CD4-positive, alpha-beta memory T cell (primary cell): ENCODE measurements at places on chromosomes 2 and 18.

DNA sequence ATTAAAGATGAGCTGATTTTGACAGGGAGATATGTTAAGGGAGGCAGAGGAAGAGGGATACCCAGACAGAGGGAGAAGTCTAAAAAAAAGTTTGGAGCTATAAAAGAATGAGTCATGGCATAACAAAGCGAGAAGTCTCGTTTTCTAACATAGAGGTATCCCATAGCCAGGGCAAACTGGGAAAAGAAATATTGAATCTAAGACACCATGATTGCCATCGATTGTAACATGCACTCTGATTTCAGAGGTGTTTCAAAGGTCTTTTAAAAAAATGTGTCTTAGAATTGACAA is 110.7 kb downstream of the MDH1 start:
- DNase-seq = no peak

DNA sequence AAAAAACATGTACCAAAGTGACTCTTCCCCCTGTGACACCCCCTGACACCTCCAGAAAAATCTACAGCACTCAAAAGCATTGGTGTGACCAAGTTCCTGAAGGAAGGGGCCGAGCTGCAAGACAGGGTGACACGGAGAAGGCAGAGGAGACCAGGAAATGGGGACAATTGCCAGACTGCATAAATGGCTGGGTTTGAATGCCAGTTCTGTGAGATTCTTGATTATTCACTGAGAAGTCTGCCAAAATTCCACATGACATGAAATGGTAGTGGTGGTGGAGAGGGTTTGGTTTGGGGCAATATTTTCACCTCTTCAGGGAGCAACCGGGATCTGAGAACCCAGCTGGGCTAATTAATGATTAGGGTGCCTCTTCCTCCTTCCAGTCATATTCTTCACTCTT is 178.5 kb downstream of the ARL4C start:
- no peak for DNase-seq

DNA sequence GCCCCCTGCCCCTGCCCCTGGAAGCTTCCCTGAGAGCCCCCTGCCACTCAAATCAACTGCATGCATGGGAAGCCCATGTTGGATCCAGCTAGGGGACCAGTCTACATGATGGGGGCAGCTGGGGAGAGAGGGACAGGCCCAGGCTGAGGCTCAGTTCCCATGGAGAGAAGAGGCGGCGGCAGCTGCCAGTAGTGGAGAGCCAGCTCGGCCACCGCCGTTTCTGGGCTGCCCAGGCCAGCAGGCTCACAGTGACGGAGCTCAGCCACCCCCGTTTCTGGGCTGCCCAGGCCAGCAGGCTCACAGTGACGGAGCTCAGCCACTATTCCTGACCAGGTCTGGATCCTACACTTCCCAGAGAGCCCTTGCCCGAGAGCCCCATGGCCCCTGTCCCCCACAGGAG is 3.6 kb downstream of the MAB21L4 start:
- DNase-seq = no peak

GRCh38 chr2:231931481-231931915 is 5.3 kb upstream of the NPPC start:
- DNase-seq = no peak

DNA sequence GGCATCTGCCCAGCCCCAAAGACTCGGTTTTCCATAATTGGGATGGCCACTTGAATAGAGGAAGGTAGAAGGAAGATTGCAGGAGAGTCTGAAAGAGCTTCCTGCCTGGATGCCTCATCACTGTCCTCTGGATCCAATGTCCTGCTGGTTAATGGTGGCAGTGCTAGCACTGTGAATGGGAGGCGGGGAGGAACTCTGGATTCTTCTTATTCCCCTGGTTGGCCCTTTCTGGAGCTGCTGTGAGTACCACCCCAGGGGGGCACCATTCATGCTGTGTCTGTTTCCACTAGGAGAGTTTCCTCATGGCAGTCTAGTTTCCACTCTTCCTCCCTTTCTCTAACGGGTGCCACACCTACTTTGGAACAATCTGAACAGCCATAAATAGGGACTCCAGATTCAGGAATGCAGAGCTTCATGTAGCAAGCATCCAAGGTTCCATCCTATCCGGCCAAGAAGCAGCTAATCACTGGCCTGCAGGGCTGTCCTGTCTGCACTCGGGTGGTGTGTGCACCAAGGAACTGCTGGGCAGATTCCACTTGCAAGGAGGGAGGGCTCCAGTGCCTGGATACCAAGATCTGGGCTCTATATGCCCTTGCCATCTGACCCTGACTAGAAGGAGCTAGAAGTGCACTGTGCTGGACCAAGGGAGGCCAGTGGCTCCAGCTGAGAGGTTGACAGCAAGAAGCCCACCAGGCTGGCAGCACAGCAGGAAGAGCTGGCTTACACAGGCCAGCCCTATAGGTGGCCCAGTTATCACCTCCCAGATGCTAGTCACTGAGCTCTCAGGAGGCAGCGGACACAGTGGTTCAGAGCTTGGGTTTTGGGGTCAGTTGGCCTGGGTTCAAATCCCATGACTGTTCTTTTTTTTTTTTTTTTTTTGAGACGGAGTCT is 4.6 kb upstream of the ATOH8 start:
- no peak for DNase-seq
